ENCODE measurements at places on chromosomes 1 and 21.

GRCh38 chr21:23822760-23823159 is 1784.5 kb downstream of the MRPL39 start:
- DNase-seq = peak; percentile 80

DNA sequence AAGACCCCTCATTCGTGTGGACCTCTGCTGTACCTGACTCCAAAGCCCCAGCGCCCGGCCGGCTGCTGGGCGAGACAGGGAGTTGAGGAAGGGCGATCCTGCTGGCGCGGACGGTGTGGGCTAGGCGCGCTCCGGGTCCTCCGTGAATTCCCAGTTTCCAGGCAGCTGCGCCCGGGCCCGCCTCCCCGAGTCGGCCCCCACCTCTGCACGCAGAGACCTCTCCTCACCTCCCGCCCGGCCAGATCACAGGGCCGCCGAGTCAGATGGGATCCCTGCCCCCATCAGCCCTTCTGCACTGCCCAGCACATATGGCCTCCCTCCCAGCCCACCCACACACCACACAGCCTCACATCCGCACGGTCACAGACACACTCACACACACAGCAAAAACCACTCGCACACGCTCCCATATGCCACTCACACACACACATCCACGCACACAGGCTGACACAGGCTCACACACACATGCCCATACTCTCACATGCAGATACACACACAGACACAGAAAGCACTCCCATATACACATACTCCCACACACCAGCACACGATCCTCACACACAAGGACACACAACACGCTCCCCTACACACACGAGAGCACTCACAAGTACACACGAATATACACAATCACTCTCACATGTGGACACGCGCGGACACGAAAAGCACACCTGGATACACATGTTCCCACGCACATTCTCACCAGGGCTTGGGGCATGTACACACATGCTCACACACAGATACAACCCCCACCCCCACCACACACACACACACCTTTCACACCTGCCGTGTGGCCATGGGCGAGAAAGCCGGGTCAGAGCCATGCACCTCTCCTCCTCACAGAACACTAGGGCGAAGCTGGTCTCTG is 7.2 kb upstream of the GUCA2B start:
- no peak for DNase-seq

- DNase-seq = no peak
Measured at GRCh38 chr1:9737057-9737456, 85.5 kb downstream of the PIK3CD start.

- peak; percentile 46 for DNase-seq
Measured at GRCh38 chr1:176897350-176898236, 266.9 kb downstream of the ASTN1 start.

DNA sequence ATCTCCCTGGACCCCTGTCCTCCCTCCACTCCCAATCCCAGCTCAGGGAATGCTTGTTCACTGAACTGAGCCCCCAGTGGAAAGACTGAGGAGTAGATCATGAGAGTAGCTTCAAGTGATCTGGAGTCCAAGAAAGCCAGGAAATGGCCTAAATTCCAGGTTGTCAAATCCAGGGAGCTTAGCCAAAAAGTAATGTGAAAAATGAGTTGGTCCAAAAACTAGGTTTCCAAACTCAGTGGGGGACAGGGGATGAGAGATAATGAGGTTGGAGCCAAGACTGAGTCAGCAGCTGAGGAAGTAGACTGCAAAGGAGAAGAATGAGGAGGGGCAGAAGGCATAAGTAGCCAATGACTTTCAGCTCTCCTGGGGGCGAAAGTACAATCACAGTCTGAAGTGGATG is 284.1 kb upstream of the BEND5 start:
- DNase-seq = no peak

GRCh38 chr1:46735708-46736324 is 16.9 kb upstream of the EFCAB14 start:
- DNase-seq = no peak
